ENCODE measurements at places on chromosomes 2 and 18.
A peak's percentile ranks its signal among the peaks of the same experiment; 100 is the strongest.

GRCh38 chr18:78138983-78139496 lies 840.6 kb upstream of the SALL3 start:
- DNase-seq: no peak

DNA sequence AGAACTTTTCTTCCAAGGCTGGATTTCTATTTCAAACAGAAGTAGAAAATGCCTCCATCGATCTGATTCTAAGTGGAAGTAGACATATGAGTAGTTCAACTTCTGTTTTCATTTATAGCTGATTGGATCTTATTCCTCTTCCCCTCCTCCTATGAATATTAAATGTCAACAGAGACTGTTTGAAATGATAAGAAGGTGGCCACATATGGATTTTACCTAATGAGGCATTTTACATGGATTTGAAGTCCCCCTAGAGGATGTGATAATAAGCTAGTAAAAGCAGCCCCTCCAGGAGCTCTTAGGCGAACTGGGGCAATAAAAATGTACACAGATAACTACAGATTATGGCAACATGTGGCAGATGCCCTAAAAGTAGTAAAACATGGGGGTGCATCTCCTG lies 71.0 kb downstream of the UPP2 start:
- no peak for DNase-seq

GRCh38 chr2:205545971-205546816 lies 136.1 kb upstream of the NRP2 start:
- no peak for DNase-seq

GRCh38 chr2:225512876-225513540 lies 113.5 kb downstream of the NYAP2 start:
- no peak for DNase-seq

DNA sequence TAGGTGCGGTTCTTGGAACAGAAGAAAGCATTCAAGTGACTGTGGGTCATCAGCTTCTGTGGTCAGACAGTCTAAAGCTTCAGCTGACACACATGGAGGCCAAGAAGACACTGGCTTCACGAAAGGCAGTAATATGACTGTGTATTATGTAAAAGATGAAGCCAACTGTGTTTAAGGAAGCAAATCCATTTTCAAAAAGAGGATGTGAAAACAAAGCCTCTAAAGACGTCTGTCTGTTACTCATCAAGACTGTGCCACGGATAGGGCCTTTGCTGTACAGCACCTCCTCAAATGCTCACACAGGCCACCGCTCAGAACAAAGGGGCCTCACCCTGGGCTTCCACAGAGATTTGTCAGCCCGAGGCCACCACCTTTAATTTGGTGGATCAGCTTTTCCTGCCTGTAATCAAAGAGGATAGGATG lies 21.1 kb upstream of the TMEM163 start:
- no peak for DNase-seq

- peak; percentile 85 for DNase-seq
These were observed 2.8 kb downstream of the IHH start for GRCh38 chr2:219057709-219058540.

GRCh38 chr2:171244466-171244969 lies 83.8 kb upstream of the TLK1 start:
- DNase-seq: no peak

GRCh38 chr2:205051417-205051816 lies 506.1 kb downstream of the PARD3B start:
- no peak for DNase-seq

DNA sequence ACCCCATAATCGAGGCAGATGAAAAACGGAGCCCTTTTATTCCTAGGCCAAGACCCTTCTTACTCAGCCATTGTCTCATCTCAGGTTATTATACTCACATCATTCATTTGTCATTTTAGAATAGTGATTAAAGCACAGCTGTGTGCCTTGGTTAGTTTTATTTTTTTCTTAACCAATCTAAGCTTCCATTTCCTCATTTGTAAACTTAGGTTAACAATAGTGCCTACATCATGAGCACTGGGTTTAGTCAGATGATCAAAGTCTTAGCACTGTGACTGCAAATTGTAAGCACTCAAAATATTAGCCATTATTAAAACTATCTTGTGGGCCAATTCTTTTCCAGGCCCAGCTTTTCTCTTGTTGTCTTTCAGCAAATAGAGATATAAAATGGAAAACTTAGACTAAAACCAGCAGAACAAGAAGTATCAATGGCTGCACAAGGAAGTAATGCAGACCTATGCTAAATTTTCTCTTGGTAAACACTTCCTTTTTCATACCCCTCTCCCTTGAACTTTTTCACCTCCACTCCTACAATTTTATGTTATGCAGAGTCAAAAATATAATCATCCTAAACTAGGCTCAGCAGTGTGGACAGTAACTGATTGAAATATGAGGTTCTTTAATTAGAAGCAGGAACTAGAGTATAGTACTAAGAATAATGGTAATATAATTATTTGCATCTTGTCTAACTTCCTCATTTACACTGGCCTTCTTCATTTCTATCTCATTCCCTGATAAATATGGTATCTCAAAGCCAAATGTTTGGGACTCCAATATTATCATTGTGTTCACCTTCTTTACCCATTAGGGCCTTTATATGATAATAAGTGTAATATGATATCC lies 21.5 kb upstream of the GALNT3 start:
- DNase-seq: no peak

DNA sequence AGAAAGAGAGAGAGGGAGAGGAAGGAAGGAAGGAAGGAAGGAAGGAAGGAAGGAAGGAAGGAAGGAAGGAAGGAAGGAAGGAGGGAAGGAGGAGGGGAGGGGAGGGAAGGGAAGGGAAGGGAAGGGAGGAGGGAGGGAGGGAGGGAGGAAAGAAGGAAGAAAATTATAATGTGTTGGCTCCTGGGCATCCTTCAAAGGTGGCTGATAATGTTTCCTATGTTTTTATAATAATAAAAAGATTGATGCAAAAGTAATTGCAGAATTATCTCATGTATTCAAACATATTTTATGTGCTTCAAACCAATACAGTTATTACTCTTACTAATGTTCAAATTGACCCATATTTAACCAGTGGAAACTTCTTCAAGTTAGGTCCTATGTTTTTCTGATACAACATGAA lies 260.9 kb downstream of the LNPK start:
- DNase-seq: no peak

DNA sequence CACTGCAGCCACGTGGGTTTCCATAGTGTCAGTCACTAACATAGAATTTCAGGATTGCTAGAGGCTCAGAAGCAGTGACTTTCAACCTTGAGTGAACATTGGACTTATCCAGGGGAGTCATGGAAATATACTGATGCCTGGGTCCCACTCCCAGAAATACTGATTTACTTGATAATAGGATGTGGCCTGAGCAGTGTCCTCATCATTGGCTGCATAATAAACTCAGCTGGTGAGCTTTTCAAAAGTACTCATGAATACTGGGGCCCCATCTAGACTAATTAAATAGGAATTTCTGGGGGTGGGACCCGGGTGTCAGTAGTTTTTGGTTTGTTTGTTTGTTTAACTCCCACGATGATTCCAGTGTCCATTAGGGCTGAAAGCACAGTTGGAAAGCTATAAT lies 141.4 kb downstream of the COL4A4 start:
- no peak for DNase-seq

GRCh38 chr2:17958466-17959092 lies 80.1 kb downstream of the KCNS3 start:
- no peak for DNase-seq

DNA sequence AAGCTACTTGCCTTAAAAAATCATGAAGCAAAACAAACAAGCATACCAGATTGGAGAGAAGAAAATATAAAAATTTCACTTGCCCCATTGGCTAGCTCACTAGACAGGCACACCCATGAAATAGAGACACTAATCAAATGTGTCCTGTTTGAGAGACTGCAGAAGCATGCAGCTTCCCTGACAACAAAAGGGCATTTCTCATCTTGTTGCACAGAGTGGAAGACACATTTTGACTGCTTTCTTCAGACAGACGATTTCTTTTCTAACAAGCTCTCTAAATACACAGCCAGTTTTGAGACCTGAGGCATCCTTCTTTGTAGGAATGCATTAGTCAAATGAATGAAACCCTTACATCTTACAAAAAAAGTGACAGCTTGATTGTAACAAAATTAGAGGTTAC lies 1558.6 kb upstream of the NXPH2 start:
- DNase-seq: peak; percentile 48

GRCh38 chr2:191954451-191954850 lies 107.6 kb upstream of the CAVIN2 start:
- no peak for DNase-seq

All from islet precursor cell (in vitro differentiated cells).